A549 (cell line): ENCODE measurements at places on chromosomes 13 and 19. TPM values are rescaled to one million over a fixed set of nuclear protein-coding genes. Genes with fewer than 3 reads are reported as not detected.

GRCh38 chr19:34124828-34125227 lies 47.5 kb upstream of the LSM14A start:
- no peak for DNase-seq

GRCh38 chr19:33569821-33570220 lies 48.2 kb upstream of the PEPD start:
- no peak for DNase-seq

- DNase-seq: no peak
Observed at GRCh38 chr13:33722216-33722915, 95.6 kb upstream of the RFC3 start.

- DNase-seq: no peak
Observed at GRCh38 chr13:33202644-33203169, 82.8 kb downstream of the STARD13 start.

Gene RNF225
- not detected in 3 replicates for polyA plus RNA-seq

DNA sequence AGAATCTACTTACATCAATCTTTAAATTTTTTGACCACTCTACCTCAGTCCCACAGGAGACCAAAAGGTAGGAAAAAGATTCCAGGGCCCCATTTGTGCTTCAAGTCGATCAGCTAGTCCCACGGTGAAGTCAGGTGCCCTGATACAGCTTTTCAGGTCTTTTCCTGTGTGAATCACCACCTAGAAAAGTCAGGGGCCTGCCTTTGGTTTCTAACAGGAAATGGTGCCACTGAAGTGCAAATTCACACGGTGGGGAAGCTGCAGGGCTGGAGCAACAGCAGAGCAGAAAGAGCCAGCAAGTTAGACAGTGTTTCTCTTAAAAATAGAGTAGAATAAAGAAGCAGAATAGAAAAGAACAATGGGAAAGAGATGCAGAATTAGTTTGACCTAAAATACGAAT lies 107.5 kb downstream of the KLF12 start:
- DNase-seq: no peak
